ENCODE measurements at places on chromosomes 3 and 15.

- no peak for DNase-seq
Measured at GRCh38 chr3:122000936-122001605, 21.0 kb downstream of the ILDR1 start.

DNA sequence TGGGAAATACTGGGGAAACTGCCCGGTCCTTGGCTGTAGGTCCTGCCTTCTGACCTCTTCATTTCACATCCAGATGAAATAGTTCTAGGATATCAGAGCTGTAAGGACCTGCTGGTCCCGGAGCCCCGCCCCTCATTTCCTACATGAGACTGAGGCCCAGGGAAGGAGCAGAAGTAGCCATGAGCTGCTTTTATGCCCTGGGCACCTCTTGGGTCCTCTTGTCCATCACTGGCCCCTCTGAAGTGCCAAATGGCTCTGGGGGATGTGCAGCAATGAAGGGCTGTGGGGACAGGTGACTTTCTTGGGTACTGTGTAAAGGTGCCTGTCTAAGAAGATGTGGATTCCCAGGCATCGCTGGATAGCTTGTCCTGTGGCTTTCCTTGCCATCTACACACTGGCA is 40.3 kb upstream of the ESYT3 start:
- DNase-seq, result no peak

GRCh38 chr15:101141926-101142527 is 109.8 kb downstream of the CHSY1 start:
- DNase-seq, result no peak

DNA sequence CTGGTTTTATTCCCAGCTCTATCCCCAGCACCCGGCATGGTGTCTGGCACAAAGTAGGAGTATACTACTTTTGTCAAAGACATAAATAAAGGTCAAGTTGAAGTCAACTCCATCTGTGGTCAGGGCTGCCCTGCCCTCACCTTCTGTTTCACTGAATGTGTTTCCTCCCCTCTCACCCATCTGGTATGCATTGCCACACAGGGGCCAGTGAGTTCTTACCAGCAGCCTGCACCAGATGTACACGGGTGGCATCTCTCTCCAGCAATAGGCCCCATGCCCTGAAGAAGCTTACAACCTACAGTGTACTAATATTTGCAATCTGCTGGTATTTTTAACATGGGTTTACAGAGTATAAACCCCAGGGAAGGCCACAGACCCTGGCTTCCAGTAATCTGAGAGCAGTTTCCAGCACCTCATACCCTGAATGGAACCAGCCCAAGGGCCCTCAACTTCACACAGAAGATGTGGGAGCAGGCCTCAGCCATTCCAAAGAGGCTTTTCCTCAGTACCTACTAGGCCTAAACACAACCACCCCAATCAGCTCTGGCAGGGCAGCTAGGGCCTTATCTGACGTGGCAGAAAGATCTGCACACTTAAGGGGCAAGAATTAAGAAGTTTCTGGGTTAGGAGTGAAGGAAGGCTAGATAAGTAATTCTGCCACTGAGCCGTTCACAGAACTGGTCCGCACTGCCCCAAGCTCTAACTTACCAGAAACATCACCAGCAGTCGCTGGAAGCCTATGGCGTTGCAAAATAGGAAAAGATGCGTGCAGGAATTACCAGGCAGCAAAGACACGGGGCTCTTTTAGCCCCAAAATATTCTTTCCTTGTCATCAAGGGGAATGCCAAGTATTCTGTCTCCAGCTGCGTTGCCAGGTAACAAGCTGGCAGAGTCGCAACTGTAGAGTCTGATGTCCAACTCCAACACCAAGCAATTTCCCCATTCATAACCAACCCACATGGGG is 2.1 kb downstream of the IDH2 start:
- DNase-seq, result no peak

DNA sequence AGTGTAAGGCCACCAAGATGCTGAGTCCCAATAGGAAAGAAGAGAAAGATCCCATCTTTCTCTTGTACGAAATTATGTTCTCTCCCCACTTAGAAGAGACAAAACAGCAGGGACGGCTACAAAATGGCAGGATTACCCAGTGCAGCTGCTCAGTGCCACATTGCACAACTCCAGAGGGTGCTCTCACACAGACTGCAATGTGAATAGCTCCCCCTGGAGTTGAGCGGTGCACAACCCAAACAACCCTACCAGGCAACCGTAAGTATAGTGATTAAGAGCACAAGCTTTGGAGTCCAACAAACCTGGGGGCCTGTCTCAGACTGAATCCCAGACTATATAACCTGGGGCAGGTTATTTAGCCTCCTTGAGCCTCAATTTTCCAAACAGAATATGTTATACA is 3.1 kb upstream of the BHLHE40 start:
- DNase-seq, result peak; percentile 20

DNA sequence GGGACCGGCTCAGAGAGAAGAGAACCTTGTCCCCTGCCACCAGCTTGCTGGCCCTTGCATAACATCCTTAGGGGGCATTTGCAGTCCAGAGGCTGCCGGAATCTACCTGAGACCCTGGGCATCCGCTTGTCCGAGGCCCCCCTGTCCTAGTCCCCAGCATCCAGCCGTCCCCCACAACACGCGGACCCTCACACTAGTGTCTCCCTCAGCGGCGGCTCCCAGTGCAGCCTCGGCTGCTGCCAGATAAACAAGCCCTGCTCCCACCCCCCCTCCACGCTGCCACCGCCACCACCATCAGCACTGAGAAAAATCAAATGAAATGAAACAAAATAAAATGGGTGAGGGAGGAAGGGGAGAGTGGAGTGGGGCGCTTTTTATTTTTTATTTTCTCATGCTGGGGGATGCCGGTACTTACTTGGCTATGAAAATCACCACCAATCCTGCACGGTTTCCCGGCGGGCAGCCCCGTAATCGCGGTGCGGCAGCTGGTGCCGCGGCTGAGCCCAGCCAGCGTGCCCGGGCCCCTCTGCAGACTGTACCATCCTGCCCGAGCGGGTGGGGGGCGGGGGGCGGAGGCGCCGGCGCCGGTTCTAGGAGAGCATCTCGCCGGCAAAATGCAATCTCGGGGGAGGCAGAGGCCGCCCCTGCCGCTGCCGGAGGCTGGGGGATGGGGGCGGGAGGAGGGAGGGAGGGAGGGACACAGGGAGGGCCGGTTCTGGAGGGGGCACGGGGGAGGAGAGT is at the start of gene ATP2B2:
Gene ATP2B2 (minus strand): TSS at position 537 of the 741 bp plus-strand sequence. CDS start 56,043 bp downstream, outside the sequence.
- DNase-seq, result no peak

DNA sequence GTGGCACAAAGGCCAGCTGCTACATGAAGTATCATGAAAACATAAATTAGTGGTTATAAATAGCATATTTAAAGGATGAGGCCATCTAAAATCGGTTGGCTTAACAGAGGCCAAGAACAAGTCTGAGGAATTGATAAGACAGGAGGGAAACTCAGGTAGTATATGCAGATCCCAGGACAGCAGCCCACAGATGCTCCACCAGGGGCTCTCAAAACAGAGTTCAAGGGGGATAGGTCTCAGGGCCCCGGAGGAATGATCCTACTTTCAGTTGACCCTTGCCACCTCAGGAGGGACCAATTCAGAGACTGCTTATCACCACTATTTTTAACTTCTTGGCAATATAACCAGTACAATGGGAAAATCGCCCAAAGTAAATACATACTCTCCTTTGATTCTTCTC is 56.8 kb downstream of the RORA start:
- no peak for DNase-seq

DNA sequence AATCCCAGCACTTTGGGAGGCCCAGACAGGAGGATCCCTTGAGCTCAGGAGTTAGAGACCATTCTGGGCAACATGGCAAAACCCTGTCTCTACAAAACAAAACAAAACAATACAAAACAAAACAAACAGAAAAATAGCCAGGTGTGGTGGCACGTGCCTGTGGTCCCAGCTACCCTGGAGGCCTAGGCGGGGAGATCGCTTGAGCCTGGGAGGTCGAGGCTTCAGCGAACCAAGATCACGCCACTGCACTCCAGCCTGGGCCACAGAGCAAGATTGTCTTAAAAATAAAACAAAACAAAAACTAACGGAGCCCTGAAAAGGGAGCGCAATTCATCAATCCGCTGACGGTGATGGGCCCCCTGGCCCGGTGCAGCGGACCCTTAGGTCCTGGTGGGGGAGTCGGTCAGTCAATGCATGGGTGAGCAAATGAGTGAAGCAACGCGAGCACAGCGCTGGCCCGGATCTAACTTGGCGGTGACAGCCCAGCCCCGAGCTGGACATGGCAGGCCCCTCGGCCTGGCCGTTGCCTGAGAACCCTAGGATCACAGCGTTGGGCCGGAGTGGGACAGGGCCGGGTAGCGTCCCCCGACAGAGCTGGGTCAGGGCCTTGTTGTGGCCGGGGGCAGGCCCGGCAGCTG is 52.4 kb upstream of the BLM start:
- DNase-seq, result no peak

DNA sequence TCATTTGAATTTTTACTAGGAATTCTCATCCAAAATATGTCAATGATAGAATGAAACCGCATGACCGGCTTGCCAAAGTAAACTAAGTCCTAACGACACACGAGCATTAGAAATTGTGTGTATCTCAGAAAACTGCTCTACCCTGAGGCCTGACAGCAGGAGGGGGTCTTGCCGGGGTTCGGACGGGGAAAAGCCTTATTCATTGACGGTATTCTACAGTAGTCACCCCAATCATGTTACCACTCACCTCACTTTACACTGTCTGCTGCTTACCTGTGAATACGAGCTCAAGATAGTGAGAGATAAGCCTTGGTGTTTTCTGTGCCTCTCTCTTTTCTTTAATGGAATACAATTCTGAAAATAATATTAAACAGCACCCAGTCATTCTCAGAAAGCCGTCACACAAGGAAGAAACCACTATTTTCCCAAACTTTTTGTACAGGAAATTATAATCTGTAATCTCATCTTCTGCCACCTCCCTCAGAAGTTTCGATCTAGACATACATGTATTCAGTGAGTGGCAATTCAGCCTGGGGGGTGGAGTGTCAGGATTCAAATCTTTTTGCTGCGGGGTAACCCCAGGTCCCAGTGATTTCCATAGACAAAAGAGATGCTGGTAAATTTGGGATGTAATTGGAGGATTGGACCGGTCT is 492 bp upstream of the FAM43A start:
- DNase-seq, result no peak

GRCh38 chr3:37183375-37183831 is 9.0 kb upstream of the LRRFIP2 start:
- DNase-seq, result no peak

DNA sequence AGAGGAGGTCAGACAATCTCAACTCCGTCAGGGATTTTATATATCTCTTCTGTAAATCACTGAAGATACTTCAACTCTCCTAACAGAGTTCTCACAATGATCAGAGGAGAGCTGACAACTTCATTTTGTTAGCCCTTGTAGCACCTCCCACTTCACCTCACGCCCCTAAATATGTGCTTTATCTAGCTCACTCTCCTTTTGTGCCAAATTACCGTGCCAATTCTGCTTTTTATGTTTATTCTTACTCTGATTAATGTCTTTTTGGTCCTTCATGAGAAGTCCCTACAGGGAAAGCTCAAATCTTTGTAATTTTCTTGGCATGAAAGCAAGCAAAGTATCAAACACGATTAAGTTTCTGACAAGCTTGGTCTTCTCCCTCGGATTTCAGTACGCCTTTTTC is 636.1 kb upstream of the NAALADL2 start:
- no peak for DNase-seq

Measured in CD4-positive, alpha-beta T cell treated with Interleukin-6 at 100 ng/mL for 8 hours (primary cell).